ENCODE measurements at places on chromosomes 6 and 20.

DNA sequence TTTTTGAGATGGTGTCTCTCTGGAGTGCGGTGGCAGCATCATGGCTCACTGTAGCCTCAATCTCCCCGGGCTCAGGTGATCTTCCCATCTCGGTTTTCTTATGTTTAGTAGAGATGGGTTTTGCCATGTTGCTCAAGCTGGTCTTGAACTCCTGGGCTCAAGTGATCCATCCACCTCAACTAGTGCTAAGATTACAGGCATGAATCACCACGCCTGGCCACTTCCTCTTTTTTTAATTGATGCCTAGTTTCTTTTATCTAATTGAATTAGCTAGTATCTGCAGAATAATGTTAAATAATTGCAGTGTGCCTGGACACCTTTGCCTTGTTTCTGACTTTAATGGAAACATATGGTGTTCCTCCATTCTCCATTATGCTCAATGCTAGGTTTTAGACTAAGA is 38.4 kb upstream of the SLC22A16 start:
- DNase-seq, result no peak

DNA sequence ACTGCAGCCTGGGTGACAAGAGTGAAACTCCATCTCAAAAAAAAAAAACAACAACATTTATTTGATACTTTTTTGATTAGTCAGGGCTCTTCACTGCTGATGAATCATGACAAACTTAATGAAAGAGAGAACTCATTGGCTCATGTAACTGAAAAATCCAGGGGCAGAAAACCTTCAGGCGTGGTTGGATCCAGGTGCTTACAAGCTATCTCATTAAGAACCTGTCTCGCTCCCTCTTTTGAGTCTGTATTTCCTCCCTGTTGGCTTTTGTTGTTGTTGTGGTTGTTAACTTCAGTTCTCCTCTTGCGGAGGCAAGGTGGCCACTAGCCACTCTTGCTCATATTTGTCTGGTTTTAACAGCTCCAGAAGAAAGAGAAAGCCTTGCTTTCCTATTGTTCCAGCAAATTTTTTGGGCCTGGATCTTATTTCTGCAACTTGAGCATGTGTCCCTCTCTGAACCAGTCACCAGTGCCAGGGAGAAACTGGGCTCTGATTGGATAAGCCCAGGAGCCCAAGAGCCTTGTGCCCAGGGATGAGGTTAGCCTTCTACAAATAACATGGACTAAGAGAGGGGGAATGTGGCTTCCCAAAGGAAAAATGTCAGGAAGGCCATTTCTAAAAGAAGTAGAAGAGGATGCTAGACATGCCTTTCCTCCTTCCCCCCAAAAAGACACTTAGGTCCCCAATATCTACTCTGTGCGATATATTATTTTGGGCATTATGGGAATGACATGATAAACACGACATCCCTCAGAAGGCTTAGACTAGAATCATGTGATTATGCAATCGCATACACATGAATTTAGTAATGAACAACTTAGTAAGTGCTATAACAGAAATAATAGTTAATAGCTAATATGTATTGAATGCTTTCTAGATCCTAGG is 64.5 kb downstream of the PHACTR2 start:
- no peak for DNase-seq

GRCh38 chr20:38581013-38581412 is at the start of gene ADIG:
Gene ADIG (plus strand): TSS chr20:38581197. CDS start chr20:38581251, 54 bp downstream.
- no peak for DNase-seq

- peak; percentile 62 for DNase-seq
Observed at GRCh38 chr6:21132856-21133838, 460.4 kb upstream of the SOX4 start.

GRCh38 chr20:37351689-37352607 is 6.0 kb downstream of the SRC start:
- DNase-seq, result no peak

GRCh38 chr6:32462609-32463008 is 22.9 kb downstream of the HLA-DRA start:
- no peak for DNase-seq

DNA sequence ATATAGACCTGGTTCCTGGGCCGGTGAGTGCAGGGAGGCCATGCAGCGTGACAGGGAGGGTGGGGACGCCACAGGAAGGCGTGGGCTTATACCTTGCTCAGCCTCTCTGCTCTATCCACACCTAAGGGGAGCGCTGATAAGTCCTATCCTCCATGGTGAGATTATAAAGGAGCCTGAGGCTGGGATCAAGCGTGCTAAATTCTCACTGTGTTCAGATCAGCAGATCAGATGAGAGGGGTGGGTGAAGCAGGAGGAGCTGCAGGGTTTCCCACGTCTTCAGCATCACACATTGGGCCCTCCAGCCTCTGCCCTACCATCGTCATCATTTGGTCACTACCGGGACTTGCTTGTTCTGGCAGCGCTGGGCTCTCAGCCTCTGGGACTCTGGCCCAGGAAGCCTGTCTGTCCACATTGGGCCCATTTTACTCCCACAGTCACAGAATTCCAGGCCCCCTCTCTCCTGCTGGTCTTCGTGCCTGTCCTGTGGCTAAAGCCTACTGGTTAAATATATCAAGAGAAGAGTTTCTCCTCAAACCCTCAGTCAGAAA is 29.1 kb upstream of the PDE10A start:
- no peak for DNase-seq

DNA sequence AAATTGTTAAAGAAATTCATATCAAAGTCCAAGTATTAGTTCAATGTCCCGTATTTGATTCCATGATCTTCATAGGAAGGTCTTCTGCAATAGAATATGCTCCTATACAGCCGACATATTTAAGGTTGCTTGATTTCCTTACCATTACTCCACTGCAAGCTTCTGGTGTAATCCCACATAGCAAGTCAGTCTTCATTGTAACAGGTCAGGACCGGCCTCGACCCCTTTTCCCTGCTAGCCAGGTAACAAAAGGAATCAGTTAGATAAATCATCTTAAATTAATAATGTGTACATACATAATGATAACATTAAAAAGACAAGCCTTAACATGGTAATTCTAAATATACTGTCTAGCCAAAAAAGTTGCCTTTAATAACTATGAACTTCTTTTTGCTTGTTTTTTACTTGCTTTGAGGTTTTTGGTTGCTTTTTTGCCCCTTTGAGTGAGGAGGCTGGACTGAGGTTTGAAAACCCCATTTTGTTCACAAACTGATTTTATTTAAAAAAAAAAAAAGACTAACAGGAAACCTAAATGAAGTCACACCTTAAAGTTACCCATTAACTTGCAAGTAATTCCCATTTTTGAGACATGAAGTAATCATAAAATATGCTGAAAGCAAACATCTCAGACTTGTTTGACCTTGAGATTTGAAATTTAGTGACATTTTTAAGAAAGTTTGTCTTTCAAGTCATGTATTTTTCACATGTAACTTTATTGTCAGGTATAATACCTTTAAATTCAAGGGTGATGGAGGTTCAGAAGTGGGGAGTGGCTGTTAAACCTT is 19.2 kb upstream of the SNX14 start:
- no peak for DNase-seq

DNA sequence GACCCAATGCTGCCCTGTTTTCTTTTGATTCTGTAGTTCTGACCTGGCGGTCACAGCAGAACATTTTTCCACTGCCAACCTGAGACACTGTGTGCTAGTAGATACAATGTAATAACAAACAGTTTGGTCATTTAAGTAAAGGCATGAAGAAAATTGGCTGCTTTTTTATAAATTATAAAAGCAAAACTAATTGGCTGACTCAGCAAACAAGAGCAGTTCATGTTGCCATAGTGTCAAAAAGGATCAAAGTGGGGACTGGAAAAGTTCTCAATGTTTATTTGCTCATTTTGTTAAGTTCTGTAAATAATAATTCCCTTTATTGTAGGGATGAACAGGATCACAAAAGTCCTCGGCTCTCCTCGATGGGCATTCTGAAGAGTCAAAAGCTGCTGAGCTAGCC is 599.5 kb downstream of the PKHD1 start:
- DNase-seq, result no peak

DNA sequence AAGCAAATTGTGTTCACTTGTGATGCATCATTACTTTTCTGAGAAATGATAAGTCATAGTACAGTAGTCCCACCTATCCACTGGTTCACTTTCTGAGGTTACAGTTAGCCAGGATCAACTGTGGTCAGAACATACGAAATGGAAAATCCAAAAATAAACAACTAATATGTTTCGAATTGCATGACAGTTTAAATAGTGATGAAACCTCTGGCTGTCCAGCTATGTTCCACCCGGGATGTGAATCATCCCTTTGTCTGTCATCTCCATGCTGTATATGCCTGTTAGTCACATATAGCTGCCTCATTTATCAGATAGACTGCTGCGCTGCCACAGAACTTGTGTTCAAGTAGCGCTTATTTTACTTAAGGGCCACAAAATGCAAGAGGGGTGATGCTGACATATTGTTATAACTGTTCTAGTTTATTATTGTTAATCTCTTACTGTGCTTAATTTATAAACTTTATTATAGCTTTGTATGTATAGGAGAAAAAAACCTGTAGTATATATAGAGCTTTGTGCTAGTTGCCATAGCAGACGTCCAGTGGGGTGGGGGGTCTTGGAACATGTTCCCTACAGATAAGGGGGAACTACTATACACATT is 29.2 kb downstream of the AFDN start:
- peak; percentile 42 for DNase-seq

- DNase-seq, result no peak
Observed at GRCh38 chr6:169233181-169233580, 20.5 kb downstream of the THBS2 start.

GRCh38 chr20:41072190-41072863 is 43.7 kb downstream of the TOP1 start:
- DNase-seq, result peak; percentile 93

DNA sequence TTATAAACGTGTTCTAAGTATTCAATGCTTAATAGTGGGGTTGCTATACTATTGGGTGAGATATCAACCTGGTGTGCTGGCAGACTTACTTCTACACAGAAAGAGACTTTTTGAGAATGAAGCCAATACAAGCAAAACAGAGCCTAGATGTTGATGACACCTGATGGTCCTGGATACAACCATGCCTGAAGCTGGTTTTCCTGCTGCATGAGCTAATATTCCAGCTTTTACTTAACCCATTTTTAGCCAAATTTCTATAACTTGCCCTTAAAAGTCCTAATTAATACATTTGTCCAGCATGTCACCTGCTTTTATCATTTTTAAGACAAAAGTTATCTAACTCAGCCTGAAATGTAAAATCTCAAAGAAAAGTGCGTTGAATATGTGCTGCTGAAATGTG is 86.2 kb downstream of the PFDN4 start:
- DNase-seq, result no peak

DNA sequence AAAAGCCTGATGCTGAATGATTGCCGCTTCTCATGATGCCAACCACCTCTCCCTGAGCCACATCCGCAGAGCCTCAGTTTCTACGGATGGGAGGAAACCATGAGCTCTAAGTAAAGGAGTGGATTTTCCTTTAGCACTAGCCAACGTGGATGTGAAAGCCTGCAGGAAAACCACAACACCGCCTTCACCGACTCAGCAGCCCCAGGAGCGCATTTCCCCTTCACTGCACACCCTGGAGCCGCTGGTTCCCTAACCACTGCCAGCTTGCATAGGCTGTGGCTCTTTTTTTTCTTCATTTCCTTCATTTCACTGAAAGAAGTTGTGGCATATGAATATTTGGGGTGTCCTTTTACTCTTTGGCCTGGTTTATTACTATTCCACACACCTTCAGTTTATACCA is 50.5 kb upstream of the SSTR4 start:
- no peak for DNase-seq

GRCh38 chr6:43658161-43658560 is 13.3 kb downstream of the RSPH9 start:
- DNase-seq, result no peak

GRCh38 chr6:35228481-35228880 is 14.7 kb downstream of the SCUBE3 start:
- no peak for DNase-seq

DNA sequence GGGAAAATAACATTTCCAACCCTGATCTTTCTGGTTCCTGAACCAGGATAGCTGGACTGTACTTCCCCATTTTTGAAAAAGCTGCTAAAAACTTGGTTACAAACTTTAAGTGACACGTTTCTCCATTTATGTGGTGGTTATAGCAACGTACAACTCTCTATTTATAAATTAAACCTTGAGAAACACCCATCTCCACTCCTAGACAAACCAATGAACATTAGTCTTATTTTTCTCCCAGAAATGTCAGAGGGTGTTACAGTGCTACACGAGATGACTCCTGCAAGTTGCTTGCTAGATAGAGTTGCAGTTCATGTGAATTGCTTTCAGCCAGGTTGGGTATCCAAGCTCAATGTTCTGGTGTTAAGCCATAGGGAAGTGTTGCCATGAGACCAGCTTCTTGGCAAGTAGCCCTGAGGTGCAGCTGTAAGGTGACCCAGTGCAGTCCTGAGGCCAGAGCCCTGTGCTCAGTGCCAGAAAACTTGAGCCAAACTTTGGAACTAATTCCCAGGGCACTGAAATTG is 51.3 kb upstream of the REV3L start:
- peak; percentile 93 for DNase-seq

DNA sequence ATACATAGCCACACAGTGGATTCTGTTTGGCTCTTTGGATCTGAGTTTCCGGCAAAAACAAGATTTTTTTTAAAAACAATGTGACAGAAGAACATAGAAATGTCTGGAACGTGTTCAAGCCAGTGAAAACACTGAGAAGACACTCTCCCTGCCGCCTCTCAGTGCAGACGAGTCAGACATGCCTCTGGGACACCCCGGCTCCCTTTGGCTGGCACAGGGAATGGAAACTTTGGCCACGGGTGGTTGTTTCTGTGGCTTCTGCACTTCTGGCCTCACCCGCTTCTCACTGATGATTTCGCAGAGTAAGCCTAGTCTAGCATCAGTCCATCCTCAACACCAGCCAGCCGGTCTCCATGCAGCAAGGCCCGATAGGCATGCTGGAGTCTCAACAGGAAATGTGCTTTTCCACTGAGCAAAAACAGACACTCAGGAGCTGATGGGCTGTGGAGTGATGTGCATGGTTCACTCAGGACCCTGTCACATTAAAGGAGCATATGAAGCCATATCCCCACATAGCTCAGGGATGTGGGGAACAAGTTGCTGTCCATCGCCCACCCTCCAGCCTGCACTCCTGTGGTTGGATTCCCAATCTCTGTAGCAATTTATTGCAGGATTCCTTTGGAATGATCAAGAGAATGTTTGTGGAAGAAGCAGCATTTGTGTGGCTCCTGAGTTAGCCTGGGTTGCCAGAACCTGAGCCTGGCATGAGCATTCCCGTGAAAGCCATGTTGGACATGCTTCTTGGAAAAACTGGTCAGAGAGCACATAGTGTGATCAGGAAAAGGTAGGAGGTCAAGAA is 262.0 kb upstream of the RIN2 start:
- no peak for DNase-seq

GRCh38 chr6:71582820-71583219 is 294.2 kb downstream of the OGFRL1 start:
- no peak for DNase-seq

All from endothelial cell of umbilical vein (primary cell).